ENCODE measurements at places on chromosomes 16 and 17.

GRCh38 chr17:34318474-34318873, 761 bp upstream of the CCL8 start:
- H3K4me1 ChIP-seq = no peaks in the 10 kb centered on the region
- no peaks in the 10 kb centered on the region for H3K36me3 ChIP-seq
- DNase-seq = no peak
- H3K27ac ChIP-seq = no peak overlapping the region
- H3K4me3 ChIP-seq = no peak overlapping the region

DNA sequence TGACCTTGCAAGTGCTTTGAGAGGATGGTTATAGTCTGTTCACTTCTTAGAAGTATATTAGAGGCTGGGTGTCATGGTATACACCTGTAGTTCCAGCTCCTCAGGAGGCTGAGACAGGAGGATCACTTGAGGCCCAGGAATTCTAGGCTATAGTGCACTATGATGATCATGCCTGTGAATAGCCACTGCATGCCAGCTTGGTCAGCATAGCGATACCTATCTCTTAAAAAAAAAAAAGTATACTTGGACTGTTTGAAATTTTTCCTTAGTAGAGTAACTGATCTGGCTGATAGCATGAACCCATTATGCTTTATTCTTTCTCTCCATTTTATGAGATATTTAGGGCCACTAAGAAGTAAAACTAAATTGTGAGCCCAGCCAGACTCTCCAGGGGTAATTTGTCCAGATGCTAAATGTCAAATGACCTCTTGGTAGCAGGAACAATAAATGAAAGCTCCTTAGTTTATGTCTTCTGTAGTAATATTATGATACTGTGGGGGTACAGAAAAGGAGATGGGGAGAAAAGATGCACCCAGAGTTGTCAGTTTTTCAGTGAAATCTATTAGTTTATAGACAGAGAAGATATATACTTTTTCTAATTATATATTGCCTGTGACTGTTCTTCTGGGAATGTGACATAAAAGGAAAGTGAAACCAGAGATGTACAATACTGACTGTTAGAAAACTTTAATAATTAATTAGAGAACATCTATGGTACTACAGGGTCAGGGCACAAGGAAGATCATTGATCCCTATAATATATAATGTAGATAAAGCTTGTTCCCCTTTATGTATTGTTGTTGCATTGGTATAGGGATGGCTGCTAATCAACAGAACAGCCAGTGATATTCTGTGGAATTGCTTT, 335.3 kb upstream of the TBX2 start:
- H3K4me3 ChIP-seq = no peak overlapping the region
- DNase-seq = no peak
- no peak overlapping the region for H3K27ac ChIP-seq
- H3K4me1 ChIP-seq = no peaks in the 10 kb centered on the region

DNA sequence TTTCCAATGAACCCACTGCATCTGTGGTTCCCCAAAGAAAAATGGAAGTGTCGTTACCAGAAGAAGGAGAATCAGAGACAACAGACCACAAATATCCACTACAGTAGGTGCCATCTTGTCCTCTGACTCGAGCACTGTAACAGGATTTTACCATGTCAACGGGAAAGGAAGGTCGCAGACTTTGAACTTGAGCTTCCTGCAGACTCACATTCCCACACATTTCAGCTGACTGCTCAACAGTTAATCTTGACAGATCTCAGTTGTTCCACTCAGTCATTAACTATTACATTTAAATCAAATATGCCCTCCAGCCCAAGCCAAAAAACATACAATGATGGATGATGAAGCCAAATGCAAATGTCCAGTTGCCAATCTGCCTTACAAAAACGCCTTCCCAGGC, 37.0 kb downstream of the GAS7 start:
- H3K4me1 ChIP-seq = no peaks in the 10 kb centered on the region

DNA sequence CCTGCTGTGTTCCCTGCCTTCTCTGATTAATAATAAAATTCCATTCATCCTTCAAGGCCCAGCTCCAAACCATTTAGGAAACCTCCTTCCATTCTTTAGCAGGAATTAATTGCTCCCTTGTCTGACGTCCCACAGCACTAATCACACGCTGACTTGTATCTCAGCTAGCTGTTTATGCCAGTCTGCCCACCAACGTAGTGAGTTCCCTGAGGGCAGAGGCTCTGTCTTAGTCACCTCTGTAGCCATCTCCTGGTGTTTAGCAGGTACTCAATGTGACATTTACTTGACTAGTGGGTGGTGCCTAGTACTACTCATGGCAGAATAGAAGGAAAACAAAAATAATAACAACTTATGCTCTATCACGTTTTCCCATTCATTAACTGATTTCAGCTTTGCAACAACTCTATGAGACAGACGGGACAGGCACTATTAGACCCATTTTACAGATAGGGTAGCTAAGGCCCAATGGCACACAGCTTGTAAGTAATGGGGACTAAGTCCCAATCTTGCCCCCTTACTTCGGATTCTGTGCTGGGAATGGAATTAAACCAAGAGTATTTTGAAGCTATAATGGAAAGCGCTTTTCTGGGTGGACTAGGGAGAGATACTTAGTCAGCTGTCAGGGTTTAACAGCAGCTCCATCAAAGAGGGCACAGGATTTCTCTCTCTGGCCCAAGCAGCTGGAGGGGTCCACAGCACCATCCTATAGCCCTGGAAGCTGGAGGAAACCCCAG, 931 bp upstream of the WIPF2 start:
- no peaks in the 10 kb centered on the region for H3K36me3 ChIP-seq
- H3K27me3 ChIP-seq = no peaks in the 10 kb centered on the region
- H3K4me3 ChIP-seq = peak overlapping the region; percentile 74
- peak overlapping the region; percentile 92 for H3K27ac ChIP-seq
- H3K4me1 ChIP-seq = peaks cover 10% of the 10 kb centered on the region
- DNase-seq = no peak

- DNase-seq = no peak
- H3K4me3 ChIP-seq = no peak overlapping the region
- no peak overlapping the region for H3K27ac ChIP-seq
- H3K4me1 ChIP-seq = no peaks in the 10 kb centered on the region
- H3K36me3 ChIP-seq = no peaks in the 10 kb centered on the region
These were observed 9.3 kb downstream of the C16orf78 start for GRCh38 chr16:49382916-49383315.

- H3K4me1 ChIP-seq = peaks cover 38% of the 10 kb centered on the region
- H3K27ac ChIP-seq = peak within 1 kb of the TSS; percentile 78
- DNase-seq = peak; percentile 91
- no peaks in the 10 kb centered on the region for H3K27me3 ChIP-seq
These were observed at the start of gene C17orf107 for GRCh38 chr17:4899341-4900230. Gene C17orf107 (plus strand): TSS chr17:4899536. CDS start chr17:4899763, 227 bp downstream.

DNA sequence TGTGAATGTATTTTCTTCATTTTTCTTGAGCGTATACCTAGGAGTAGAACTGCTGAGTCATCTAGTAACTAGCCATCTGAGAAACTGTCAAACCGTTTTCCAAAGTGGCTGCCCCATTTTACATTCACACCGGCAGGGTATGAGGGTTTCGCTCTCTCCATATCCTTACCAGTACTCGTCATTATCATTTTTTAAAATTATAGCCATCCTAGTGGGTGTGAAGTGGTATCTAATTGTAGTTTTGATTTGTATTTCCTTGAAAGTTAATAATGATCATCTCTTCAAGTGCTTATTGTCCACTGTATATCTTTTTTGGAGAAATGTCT, 6.0 kb downstream of the RNF157 start:
- peaks cover 5% of the 10 kb centered on the region for H3K36me3 ChIP-seq
- H3K27me3 ChIP-seq = no peaks in the 10 kb centered on the region
- DNase-seq = no peak
- peaks cover 3% of the 10 kb centered on the region for H3K4me1 ChIP-seq
- no peak overlapping the region for H3K4me3 ChIP-seq

DNA sequence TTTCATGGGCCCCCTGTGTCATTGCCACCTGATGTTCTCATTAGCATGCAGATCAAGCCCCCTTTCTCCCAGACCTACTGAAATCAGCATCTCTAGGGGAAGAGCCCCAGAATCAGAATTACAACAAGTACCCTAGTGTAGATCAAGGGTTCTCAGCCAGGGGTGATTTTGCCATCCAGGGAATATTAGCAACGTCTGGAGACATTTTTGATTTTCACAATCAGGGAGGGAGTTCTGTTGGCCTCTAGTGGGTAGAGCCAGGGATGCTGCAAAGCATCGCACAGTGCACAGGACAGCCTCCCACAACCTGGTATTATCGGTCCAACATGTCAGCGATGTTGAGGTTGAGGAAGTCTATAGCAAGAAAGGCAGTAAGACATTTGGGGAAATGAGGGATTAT, 7.3 kb downstream of the AMZ2 start:
- peak overlapping the region; percentile 92 for H3K27ac ChIP-seq
- peak overlapping the region; percentile 7 for H3K4me3 ChIP-seq
- H3K27me3 ChIP-seq = no peaks in the 10 kb centered on the region

GRCh38 chr17:42814633-42815399, 9.3 kb downstream of the BECN1 start:
- no peak overlapping the region for H3K27ac ChIP-seq
- no peak overlapping the region for H3K4me3 ChIP-seq
- H3K27me3 ChIP-seq = no peaks in the 10 kb centered on the region
- H3K36me3 ChIP-seq = peaks cover 41% of the 10 kb centered on the region

GRCh38 chr17:48601207-48601538, 3.6 kb downstream of the HOXB6 start:
- no peak for DNase-seq
- H3K27ac ChIP-seq = no peak overlapping the region

Measured in naive thymus-derived CD4-positive, alpha-beta T cell (primary cell).